HuH-7.5 (cell line): ENCODE measurements at places on chromosomes 1 and 21.

GRCh38 chr21:41564871-41565274 is 56.9 kb upstream of the TMPRSS2 start:
- DNase-seq, result no peak

DNA sequence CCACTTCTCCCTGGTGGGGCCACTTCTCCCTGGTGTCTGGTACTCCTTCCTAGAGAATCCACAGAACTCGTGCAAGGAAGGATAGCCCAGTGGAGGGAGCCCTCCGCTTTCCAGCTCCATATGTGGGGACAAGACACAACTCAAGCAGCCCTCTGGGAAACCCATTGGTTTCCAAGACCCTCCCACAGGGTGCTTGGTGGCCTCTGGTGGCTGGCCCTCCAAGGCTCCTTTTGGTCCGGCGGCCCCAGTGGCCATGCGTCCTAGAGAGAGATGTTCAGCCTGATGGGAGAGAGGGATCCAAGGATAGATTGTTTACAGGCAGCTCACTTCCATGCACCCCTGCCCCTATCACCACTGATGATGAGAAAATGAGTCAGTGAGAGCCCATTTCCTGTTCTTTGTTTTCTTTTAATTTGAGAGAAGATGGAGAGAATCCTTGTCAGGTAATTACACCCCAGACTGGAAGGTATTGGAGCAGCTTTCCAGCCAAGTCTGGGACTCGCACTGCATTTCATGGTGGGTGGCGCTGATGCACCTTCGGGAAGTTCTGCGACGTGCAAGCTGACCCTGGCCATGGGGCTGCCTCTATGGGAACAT is 486.2 kb upstream of the VAMP3 start:
- no peak for DNase-seq

- no peak for DNase-seq
These were observed 120.4 kb upstream of the IRF2BP2 start for GRCh38 chr1:234730475-234730769.

DNA sequence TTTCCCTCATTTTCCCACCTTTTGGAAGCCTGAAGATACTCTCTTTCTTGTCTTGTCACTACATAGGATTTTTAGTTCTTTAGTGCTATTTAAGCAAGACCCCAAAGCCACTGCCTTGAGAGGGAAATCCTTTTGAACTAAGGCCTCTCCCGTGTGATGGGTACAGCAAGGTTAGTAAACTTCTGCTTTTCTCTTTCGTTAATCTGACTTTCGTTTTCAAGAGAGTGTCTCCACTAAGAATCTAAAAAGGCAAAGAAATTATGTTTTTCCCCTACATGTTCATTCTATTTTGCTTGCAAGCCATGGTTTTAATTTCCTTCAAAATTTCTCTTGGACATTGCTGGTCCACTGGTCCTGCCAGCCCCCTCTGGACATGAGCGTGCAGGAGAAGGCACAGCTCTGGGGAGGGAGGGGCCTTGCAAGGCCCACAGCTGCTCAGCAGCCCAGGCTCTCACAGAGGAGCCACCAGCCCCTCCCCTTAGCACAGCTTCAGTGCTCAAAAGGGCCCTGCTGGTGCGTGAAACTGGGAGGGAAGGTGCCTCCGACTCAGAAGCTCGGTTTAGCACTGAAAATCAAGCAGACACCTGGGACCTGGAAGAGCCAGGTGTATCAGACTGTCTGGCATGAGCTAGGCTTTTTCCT is 210.9 kb upstream of the GALNT2 start:
- DNase-seq, result no peak

- no peak for DNase-seq
These were observed 25.8 kb downstream of the HYI start for GRCh38 chr1:43427941-43428340.

DNA sequence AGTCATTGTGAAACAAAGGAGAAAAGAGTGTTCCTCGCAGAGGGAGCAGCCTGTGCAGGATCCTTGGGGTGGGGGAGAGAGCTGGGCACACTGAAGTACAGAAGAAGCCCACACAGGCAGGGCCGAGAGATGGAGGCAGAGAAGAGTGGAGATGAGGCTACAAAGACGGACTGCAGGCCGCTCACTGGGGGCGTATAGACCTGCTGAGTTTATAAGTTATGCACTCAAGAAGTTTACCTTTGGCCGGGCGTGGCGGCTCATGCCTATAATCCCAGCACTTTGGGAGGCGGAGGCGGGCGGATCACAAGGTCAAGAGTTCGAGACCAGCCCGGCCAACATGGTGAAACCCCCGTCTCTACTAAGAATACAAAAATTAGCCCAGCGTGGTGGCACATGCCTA is 7.6 kb upstream of the SLAMF9 start:
- no peak for DNase-seq

DNA sequence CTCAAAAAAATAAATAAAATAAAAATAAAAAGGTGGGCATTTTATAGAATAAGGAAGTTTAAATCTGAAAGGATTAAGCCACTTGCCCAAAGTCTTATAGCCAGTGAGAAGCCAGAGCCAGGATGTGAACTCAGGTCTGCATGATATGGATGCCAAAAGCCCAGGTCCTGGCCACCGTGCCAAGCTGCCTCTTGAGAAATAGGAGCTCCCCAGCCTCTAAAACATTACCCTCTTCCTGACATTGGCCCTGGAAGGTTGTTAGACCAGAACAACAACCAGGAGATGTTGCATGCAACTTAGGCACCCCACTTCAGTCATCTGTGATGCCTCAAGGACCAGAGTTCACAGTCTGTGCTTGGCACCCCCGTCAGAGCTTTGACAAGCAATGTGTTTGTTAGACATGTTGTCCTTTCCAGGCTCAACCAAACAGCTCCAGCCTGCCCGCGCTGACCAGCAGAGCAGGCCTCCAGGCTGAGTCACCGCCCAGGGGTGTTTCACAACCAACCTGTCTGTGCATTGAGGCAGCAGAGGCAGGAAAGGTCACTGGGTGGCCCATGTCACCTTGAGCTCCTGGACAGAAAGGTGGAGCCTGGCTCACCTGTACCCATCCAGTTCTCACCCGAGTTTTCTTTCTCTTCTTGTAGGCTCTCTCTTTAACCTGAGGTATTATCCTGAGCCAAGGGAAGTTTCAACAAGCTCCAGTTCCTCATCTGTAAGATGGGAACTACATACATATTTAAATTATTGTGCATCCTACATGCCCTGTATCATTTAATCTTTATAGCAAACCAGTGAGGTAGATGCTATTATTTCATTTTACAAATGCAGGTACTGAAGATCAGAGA is 14.9 kb upstream of the MED18 start:
- peak; percentile 67 for DNase-seq

- DNase-seq, result peak; percentile 93
These were observed 40.0 kb upstream of the MAGOH start for GRCh38 chr1:53278298-53278725.

DNA sequence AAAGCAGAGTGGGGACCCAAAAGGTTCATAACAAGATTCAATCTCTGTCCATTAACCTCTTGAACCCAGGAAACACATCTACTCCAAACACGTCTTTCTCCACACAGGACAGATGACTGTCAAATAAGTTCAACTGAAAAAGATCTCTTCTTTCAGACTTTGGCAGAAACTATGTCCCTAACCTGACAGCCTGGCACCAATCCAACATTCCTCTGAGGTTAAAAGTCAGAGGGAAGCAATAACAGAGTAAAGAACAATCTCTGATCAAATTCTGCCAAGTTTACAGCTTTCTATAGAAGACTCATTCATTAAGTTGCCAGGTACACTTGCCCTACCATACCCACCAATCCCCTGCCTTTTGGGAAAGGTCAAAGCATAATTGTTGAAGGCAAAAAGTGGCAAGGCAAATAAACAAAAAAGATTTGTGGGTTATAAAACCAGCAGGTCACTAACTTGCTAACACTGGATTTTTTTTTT is 31.9 kb downstream of the OTUD7B start:
- DNase-seq, result peak; percentile 20

DNA sequence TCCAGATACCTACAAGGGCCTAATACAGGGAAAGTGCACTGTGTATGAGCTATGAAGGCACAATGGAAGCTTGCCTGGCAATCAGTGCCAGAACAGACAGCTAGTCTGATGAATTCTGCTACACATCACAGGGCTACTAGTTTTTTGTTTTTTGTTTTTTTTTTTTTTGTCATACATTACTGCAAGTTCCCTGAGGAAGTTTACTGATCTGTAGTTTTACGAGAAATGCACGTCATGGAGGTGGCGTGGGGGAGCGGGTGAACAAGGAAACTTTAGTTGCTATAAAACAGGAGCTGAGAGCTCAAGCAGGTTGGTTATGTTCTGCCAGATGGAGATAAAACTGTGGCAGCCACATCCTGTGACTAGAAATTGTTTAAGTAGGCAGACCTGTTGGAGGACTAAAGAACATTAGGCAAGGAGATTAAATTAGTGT is 17.7 kb downstream of the PTPRC start:
- no peak for DNase-seq

- DNase-seq, result no peak
These were observed 626.2 kb downstream of the SMYD3 start for GRCh38 chr1:245880754-245881403.

- no peak for DNase-seq
These were observed 4.5 kb downstream of the PAFAH2 start for GRCh38 chr1:25993197-25993951.
